ENCODE measurements at places on chromosomes 3 and 15. TPM values are rescaled to one million over a fixed set of nuclear protein-coding genes. Genes with fewer than 3 reads are reported as not detected.
A peak's percentile ranks its signal among the peaks of the same experiment; 100 is the strongest.

- DNase-seq, result peak; percentile 91
These were observed 1.5 kb downstream of the SEMA6D start for GRCh38 chr15:47718497-47719437.

The KBTBD8 gene
- 4.8 TPM for total RNA-seq

- DNase-seq, result no peak
These were observed 176.0 kb upstream of the SLC24A5 start for GRCh38 chr15:47944637-47945288.

The PPP1R14D gene
- not detected for total RNA-seq

The SPTSSB gene
- total RNA-seq, result not detected

- DNase-seq, result no peak
These were observed 141.1 kb downstream of the XXYLT1 start for GRCh38 chr3:195129644-195130492.

DNA sequence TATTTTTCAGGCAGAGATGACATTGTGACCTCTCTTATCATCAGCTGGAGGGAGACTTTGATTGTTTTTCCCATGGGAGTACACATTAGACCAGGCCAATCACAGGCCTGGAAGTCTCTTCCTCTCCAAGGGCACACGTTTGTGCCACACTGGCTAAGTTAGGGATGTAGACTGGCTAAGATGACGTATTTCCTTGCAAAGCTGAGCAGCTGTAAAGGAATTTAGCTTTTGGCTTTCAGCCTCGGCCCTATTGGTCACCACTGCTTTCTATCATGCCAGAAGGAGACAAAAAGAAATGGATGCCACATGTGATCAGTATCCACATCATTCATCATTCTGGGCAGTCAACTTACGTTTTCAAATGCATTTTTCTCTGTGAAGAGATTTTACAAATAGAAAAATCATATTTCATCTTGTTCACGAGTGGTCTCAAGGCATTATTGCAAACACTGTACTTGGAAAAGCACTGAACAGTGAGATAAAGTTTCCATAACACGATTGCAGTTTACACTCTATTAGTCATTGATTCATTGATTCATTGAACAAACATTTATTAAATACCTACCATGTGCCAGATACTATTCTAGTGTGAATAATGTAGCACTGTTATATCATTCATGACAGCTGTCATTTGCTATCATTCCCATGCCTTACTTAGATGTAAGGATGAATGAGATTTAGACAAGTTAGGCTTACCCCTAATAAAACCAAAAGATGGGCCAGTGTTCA lies 27.0 kb upstream of the RNF7 start:
- no peak for DNase-seq

DNA sequence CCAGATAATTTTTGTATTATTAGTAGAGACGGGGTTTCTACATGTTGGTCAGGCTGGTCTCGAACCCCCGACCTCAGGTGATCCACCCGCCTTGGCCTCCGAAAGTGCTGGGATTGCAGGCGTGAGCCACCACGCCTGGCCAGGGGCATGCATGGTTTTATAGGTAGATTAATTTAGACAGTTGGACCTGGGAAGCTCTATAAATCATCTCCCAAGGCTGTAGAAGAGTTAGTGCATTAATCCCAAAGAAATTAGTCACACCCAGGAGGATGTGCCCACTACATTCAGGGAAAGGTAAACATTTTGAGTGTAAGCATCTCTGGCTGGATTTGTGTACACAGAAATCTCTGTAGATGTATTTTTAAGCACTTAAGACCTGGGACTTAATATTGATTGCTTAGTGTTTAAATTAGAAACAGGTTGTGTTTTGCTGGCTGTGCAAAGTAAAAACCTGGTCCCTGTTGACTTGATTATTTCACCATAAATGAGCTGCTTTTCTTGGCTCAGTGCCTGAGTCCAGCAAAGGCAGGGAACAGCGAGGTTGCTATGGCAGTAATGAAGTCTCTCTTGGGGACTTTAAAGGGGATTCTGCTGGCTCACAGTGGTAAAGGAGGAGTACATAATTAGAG lies 19.2 kb downstream of the EXOSC7 start:
- DNase-seq, result peak; percentile 93

GRCh38 chr15:91660174-91660649 lies 193.3 kb upstream of the SLCO3A1 start:
- no peak for DNase-seq

GRCh38 chr3:59775106-59775505 lies 725.3 kb upstream of the CFAP20DC start:
- no peak for DNase-seq

The ADAMTSL3 gene
- 58.2 TPM for total RNA-seq

DNA sequence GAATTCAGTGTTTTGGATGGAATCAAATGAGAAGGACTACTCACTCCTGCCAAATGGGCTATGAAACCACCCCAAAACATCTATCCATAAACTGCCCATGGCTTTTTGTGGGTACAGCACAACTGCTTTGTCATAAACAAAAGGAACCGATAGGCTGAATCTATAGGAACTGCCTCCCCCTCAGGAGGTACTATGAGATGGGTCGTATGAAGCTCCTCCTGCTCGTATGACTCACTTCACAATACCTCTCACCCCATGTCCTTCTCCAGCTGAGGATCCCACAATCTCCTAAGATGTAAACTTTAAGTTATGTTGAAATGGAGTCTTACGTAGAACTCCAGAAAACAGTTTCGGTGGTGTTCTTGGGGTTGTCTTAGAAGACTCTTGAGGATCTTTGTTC lies 129.9 kb upstream of the SAMMSON start:
- no peak for DNase-seq

DNA sequence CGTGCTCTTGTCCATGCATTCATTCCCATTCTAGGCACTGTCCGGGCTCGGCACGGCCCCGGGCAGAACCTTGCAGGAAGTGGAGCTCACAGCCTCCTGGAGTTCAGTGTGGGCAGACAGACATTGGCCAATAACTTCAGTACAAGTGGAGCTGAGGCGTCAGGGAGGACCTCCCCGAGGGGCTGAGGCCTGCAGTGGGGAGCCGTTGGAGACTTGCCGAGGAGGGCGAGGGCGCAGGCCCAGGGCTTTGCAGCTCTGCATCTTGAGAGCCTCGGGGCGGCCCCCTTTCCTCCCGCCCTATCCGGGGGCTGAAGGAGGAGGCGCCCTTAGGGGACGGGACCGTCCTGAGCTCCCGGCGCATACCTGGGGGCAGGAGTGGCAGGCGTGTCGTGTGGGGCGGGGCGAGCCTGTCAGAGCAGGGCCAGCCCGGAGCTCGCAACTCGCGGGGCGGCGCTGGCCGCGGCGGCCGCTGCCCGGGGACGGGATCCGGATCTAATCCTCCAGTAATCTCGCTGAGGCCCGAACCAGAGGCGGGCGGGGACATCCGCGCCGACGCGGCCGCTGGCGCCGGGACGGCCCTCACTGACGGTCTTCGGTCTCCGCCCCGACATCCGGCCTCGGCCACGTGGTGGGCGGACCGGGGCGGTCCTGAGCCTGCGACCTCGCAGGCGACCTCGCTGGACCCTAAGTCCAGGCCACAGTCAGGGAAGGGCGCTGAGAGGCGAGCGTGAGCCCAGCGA lies at the start of gene ACY1:
ACY1 (plus strand) TSS at position 698 of the 740 bp plus-strand sequence. CDS start 530 bp downstream, outside the sequence.
- DNase-seq, result peak; percentile 92

The ANKRD63 gene
- total RNA-seq, result not detected

The CPNE9 gene
- not detected for total RNA-seq

The PRSS50 gene
- 0.46 TPM for total RNA-seq

The GUCA1C gene
- not detected for total RNA-seq

DNA sequence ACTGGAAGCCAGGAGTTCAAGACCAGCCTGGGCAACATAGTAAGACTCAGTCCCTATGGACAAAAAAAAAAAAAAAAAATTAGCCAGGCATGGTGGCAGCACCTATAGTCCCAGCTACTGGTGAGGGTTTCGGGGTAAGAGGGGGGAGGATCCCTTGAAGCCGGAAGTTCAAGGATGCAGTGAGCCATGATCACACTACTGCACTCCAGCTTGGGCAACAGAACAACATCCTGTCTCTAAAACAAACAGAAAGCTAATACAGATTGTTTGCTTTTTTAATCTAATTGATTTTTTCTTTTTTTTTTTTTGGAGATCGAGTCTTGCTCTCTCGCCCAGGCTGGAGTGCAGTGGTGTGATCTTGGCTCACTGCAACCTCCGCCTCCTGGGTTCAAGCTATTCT lies 1.6 kb upstream of the IMP3 start:
- no peak for DNase-seq

Measured in lung (tissue), 17 donors.